Colonic mucosa (tissue), 4 donors: ENCODE measurements at places on chromosomes 5 and 9. TPM values are rescaled to one million over a fixed set of nuclear protein-coding genes. Genes with fewer than 3 reads are reported as not detected.
A peak's percentile ranks its signal among the peaks of the same experiment; 100 is the strongest.

GRCh38 chr9:73426269-73426668, 274.6 kb downstream of the ANXA1 start:
- no peak for DNase-seq

GRCh38 chr5:131916481-131916880, 29.0 kb downstream of the MEIKIN start:
- no peak for DNase-seq

DNA sequence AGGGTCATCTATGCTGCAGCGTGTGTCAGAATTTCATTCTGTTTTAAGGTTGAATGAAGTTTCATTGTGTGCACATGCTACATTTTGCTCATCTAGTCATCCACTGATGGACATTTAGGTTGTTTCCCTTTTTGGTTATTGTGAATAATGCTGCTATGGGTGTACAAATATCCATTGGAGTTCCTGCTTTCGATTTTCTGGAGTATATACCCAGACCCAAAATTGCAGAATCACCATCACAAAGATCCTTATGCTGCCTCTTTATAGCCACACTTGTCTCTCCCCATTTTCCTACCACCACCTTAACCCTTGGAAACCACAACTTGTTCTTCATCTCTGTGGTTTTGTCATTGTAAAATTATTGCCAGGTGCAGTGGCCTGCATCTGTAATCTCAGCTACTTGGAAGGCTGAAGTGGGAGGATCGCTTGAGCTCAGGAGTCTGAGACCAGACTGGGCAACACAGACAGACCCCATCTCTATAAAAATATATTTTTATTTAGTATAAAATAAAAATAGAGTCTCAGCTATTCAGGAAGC, 166.2 kb downstream of the HSD17B3 start:
- DNase-seq: no peak

- no peak for DNase-seq
These were observed 782 bp upstream of the CDC20B start for GRCh38 chr5:55173687-55174230.

DNA sequence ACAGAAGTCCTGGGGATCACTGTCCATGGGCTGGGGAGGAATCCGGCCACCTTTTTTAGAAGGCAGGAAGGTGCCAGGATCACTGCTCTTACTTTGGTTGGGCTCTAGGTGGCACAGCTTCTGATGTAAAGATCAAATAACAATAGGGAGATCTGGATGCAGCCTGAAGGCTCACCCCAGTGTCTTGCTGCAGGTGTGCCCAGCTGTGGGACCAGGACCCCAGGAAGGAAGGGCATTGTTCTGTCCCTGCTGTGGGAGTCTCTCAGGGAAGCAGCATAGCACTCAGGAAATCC, 69.6 kb downstream of the DAB2IP start:
- no peak for DNase-seq

DNA sequence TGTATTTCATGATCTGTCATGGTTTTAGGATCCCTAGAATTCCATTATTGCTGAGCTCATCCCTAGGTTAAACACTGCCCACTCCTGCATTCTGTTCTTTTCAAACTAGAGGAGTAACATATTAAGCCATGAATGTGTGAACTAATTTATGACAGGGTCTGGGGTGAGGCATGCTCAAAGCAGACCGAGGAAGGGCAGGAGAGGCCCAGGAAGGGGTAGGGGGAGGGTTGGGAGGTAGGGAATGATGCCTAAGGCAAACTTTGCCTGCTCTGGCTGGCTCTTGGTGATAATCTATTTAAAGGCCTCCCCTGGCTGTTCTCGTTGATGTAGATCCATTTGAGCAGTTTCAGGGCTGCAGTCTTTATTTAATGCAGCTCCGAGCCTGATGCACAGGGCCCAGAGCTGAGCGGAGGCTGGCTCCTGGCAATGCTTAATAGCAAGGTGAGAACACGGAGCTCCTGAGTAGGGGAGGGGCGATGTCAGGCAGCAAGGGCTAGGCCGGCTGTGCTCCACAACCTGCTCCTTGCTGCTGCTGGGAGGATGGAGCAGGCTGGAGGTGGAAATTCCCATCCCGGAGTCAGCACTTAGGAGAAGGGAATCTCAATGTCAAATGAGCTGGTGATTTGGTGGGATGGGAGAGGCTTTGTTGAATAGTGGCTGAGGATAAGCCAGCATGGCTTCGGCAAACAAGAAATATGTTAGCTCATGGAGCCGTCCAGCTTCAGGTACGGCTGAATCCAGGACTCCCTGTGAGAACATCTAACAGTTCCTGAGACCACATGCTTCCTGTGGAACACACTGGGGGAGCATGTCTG, 73.2 kb upstream of the UNC5A start:
- DNase-seq: no peak

DNA sequence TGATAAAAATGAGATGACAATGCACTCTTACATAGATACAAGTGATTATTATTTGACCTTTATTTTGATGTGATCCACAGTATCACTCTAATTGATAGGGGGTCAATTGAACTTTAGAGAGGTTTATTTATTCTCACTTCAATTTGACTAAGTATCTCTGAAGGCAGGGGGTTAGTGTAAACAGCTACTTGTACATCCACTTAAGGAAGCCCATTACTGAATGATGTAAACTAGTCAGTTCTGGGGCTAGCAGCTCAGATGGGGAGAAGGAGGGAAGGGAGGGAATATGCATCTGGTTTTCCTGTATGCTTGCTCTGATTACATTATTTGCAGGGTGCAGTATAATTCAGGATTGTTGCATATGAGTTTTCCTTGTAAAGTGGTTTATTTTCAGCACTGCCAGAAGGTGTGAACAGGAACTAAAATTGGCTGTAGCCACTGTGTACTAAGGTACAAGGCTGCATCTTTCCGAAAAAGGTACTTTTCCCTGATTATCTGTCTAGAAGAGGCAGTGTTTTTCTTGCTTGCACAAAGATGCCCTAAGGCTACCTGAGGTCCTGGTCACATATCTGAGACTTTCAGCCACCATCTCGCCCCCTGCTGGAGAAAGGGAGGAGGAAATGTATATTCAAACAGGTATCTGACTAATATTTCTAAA, 51.2 kb downstream of the MRPS27 start:
- peak; percentile 62 for DNase-seq

- no peak for DNase-seq
These were observed 72.1 kb upstream of the RASA1 start for GRCh38 chr5:87195616-87196015.

- no peak for DNase-seq
These were observed 222.7 kb downstream of the PDZD2 start for GRCh38 chr5:31861601-31862000.

GRCh38 chr5:27403243-27403882, 365.0 kb upstream of the CDH9 start:
- no peak for DNase-seq

DNA sequence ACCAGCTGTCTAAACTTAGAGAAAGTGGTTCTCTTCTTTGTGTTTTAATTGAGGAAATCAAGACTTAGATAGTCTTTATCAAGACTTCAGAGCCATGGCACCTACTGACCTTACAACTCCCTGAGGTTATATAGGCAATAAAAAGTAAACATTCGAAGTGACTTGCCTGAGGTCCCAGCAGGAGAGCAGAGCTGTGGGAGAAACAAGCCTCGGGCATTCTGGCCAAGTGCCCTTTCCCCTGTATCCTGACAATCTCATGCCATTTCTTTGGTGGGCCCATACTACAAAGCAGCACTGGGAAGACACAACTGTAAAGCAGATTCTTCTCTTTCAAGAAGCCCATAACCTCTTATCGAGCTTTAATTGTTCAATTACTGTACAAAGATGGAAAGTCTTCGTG, 23.1 kb downstream of the FREM1 start:
- peak; percentile 65 for DNase-seq

DNA sequence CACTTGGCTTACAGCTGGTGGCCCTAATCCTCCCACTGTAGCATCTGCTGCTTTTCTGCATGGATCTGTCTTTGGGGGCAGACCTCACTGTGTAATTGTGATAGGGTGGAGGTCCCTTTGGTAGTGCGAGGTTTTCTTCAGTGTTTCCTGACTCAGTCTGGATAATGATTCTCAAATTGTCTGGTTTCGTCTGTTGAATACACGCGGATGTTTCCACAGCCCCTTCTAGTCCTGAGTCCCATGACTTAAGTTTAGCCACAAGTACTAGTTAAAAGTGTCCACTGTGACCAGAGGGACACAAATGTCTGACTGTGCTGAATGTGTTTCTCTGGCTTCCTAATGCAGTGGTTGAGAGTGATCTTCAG, 70.5 kb downstream of the LMNB1 start:
- no peak for DNase-seq

DNA sequence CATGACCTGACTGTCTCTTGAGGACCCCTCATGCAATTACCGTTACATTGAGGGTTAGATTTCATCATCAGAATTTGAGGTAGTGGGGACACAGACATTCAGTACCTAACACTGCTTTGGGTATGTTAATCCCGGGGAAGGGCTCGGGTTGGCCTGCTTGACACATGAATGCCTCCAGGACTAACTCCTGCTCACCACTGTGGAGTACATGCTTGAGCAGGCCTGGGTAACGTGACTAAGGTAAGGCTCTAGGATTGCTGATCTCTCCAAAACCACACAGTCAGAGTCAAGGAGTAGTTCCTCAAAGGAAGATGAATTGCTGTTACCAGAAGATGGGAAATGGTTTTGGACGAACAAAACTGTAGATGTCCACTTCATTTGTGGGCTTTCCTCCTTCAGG, 376.3 kb upstream of the ZNF462 start:
- no peak for DNase-seq

DNA sequence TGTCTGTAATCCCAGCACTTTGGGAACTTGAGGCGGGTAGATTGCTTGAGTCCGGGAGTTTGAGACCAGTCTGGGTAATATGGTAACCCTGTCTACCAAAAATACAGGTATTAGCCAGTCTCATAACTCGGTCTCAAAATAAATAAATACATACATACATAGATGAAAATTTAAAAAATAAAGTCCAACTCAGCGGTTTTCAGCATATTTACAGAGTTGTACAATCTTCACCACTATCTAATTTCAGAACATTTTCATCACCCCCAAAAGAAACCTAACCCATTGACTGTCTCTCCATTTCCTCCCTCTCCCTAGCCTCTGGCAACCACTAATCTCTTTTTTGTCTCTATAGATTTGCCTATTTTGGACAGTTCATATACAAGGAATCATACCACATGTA, 10.7 kb downstream of the RMND5B start:
- DNase-seq: no peak

GRCh38 chr5:154138701-154139100, 51.8 kb upstream of the GALNT10 start:
- DNase-seq: no peak

The ZMAT2 gene
- 49.4 TPM for total RNA-seq

The ARSI gene
- total RNA-seq: 0.69 TPM

The DCTN3 gene
- total RNA-seq: 76.3 TPM

The PTPN3 gene
- 23.6 TPM for total RNA-seq

The SNCAIP gene
- 0.84 TPM for total RNA-seq

The SH3PXD2B gene
- total RNA-seq: 12.2 TPM
